ENCODE measurements at places on chromosomes 5 and 9.

GRCh38 chr9:4923580-4924544 is 61.2 kb upstream of the JAK2 start:
- DNase-seq: no peak

- no peak for DNase-seq
Measured at GRCh38 chr9:106712279-106712678, 150.7 kb upstream of the ZNF462 start.

- DNase-seq: no peak
Measured at GRCh38 chr5:90983711-90984124, 399.4 kb downstream of the ARRDC3 start.

DNA sequence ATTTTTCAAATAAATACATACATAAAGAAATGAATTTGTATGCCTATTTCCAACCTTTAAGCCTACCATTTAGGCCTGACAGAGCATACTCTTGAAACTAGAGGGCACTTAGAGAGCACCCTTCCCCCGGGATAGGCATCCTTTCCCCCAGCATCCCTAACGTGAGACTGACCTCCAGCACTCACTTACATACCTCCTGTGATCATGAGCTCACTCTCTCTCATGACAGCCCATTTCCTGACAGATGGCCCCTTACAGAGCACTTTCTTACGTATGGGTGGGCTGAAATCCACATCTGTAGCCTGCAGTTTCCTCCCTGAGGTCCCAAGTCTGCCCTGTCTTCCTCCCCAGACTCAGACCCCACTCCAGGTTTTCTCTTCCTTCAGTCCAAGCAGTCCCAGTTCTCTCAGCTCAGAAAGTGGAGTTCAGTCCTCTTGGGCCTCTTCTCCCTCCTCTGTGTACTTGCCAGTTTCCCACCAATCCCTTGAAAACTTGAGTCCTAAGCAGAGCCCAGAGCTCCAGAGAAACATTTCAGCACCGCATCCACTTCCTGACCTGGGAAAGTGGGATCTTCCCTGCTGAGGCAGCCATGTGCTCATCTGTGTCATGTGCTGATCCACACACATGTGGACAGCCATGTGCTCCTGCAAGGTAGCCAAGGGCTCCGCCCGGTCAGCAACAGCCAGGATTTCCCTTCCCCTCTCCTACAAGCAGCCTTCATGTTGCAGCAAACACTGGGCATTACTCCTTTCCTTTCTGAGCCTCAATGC is 2.2 kb upstream of the CDX1 start:
- no peak for DNase-seq

GRCh38 chr9:125601961-125602360 is 105.0 kb downstream of the MAPKAP1 start:
- DNase-seq: no peak

GRCh38 chr9:76638001-76638400 is 126.2 kb upstream of the PCA3 start:
- DNase-seq: no peak

All from stimulated activated CD8-positive, alpha-beta memory T cell treated with anti-CD3 and anti-CD28 coated beads, Interleukin-4, amount 100 ng/mL, for 1 hour (primary cell).